ENCODE measurements at places on chromosomes 7 and 10.

GRCh38 chr10:86533328-86533727, 11.7 kb upstream of the WAPL start:
- no peak for DNase-seq

GRCh38 chr7:98285157-98286092, 3.9 kb downstream of the BRI3 start:
- no peak for DNase-seq

DNA sequence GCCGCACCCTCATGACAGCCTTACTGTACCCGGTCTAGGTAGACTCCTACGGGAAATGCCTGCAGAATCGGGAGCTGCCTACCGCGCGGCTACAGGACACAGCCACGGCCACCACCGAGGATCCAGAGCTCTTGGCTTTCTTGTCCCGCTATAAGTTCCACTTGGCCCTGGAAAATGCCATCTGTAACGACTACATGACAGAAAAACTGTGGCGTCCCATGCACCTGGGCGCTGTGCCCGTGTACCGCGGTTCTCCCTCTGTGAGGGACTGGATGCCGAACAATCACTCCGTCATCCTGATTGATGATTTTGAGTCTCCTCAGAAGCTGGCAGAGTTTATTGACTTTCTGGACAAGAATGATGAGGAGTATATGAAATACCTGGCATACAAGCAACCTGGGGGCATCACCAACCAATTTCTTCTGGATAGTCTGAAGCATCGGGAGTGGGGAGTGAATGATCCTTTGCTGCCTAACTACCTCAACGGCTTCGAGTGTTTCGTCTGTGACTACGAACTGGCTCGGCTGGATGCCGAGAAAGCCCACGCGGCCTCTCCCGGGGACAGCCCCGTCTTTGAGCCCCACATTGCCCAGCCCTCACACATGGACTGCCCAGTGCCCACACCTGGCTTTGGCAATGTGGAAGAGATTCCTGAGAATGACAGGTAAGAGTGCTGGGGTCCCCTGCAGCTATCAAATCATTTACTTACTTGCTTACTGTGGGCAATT, 8.5 kb upstream of the CHCHD1 start:
- no peak for DNase-seq

- no peak for DNase-seq
Measured at GRCh38 chr7:142181966-142182365, 70.4 kb downstream of the MGAM2 start.

DNA sequence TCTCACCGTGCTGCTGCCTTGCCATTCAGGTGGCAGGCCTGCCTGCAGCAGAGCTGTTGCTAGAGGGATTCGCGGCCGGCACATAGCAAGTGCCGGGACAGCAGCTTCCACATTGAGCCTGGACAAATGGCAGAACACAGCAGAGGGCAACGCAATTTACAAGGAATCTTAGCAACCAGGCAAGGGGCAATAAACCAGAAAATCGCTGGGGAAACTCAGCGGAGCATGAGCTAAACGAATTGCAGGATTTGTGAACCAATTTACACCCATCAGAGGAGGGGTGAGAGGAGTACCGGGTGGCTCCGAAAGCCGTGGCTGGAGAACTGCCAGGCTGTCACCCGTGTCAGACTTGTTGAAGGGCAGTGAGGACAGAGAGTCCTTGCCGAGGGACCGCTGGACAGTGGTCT, 58.6 kb upstream of the LOXL4 start:
- DNase-seq, result no peak

DNA sequence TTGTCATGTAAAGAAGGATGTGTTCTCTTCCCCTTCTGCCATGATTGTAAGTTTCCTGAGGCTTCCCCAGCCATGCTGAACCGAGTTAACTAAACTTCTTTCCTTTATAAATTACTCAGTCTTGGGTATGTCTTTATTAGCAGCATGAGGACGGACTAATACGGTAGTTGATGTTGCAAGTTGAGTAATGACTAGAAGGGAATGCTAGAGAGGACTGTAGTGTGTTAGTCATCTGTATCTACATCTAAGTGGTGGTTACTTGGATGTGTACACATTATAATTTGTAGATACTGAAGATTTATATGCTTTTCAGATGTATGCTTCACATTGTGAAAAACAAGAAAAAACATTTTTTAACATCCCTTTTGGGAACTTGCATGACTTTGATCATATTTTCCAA, 244.6 kb downstream of the POLR1F start:
- no peak for DNase-seq

GRCh38 chr10:86644794-86645445, 9.4 kb upstream of the OPN4 start:
- no peak for DNase-seq

DNA sequence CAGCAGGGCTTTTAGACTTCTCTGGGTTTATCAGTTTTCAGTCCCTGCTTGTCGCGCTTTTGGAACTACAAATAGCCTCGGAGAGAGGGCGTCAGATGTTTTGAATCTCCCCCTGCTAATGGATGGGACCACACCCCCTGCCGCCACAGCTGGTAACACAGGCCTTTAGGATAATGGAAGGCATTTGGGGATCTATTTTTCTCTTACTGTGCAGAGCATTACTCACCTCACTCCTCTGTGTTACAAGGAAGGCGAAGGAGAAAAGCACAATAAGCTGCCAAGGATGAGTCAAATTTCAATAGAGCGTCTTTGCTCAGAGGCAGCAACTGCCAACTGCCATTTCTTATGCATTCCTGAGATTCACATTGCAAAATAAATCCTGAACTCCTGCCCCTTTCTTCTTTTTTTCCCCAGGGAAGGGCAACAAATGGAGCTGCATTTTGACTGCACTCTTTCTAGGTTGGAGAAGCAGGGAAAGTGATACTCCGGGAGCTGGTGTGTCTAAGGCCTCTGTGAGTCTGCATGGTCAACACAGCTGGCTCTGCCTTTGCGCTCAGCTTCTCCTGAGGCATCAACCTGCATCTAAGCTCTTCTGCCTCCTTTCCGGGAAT, 31.5 kb upstream of the SMNDC1 start:
- peak; percentile 92 for DNase-seq
